ENCODE measurements at places on chromosomes 13 and 19.

DNA sequence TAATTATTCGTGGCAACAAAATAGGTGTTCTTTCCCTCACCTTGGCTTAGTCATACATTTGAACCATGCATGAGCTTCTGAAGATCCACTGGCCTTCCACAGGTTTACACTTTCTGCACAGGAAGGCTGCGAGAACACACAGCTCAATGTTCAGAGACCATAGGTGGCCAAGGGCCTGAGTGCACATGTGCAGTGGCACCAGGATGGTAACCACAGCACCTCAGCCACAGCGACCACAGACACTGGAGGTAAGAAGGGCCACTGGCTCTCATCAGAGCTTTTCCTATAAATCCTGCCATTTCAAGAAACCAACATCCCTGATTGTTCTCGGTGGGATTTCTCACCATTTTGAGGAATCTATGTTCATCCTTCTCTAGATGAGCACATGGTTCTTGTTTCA is 1.6 kb downstream of the DCLK1 start:
- DNase-seq, result no peak

DNA sequence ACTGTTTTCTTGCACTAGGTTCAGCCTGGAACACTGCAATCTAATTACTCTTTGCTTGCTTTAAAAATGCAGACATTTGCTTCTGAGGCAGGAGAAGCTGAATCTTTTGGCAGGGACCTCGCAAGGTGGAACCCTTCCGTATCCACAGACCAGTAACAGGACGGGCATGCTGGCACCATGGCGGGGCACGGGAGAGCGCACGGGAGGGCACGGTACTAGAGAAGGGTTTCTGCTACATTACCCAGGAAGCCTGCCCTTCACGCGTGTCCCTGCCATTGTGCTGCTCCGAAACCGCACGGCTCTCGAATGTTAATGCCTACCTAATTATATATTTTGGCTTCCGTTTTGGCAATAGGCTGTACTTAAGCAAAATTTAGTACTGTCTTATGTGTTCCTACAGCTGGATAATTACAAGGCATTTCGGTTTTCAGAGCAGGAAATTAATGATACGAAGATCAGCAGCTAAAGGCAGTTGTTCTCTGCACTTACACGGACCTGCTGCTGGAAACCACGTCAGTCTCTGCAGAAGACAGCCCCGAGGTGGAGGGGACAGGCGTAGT is 430.4 kb downstream of the IRS2 start:
- no peak for DNase-seq

GRCh38 chr13:50916701-50917184 is 7.2 kb downstream of the RNASEH2B start:
- DNase-seq, result no peak

DNA sequence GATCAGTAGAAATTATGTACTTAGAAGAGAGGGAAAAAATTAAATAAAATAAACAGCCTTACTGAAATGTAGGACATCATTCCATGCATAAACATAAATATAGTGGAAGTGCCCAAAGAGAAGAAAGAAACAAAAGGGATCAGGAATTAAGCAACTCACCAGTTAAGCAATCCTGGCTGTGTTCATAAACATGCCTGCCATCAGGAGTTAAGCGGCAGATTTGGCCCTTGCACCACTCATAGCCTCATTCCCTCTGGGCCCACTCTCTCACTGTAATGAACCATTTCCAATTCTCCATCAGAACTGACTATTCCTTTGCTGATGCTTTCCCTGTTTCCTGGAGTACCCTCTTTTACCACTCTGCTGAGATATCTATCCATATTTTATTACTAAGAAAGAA is 281.4 kb downstream of the LHFPL6 start:
- DNase-seq, result no peak

GRCh38 chr19:3766520-3766919 is 4.0 kb downstream of the MRPL54 start:
- no peak for DNase-seq

GRCh38 chr19:35206379-35206778 is 22.2 kb downstream of the FAM187B start:
- no peak for DNase-seq

DNA sequence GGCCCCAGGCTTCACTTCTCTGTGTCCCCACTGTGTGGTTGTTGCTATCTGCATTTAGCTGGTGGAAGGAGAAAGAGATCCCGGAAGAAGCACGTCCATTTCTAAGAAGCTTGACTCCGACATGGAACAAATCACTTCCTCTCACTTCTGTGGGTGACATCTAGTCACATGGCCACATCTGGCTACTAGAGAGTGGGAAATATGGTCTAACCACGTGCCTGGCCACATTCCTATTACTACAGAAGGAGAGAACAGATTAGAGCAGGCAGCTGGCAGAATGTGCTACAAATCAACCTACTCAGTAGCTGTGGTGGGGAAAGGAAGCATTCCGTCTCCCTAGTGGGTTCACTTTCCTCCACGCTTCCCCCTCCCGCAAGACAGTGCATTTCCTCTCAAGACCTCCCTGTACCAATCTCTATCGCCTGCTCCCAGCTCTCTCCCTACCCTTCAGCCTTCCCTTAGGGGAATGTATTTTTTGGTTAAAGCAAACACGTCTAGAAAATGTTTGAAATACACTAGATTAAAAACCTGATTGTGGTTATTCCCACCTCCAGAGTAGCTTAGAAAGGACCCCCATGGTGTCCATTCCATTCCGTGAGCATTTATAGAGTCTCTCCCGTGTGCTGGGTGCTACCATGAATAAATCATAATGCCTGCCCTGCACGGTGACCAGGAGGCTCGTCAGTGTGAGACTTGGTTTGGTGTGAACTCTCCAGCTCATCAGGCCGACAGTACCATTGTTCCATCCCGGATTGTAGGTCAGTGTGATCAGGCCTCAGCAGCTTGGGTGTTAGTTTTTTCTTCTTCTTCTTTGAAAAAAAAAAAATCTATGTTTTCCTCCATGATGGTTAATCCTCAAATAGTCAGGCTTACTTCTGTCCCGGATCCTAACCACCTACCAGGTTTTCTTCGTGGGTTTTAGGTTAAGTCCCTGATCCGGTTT is 8.0 kb upstream of the AMER2 start:
- peak; percentile 46 for DNase-seq

DNA sequence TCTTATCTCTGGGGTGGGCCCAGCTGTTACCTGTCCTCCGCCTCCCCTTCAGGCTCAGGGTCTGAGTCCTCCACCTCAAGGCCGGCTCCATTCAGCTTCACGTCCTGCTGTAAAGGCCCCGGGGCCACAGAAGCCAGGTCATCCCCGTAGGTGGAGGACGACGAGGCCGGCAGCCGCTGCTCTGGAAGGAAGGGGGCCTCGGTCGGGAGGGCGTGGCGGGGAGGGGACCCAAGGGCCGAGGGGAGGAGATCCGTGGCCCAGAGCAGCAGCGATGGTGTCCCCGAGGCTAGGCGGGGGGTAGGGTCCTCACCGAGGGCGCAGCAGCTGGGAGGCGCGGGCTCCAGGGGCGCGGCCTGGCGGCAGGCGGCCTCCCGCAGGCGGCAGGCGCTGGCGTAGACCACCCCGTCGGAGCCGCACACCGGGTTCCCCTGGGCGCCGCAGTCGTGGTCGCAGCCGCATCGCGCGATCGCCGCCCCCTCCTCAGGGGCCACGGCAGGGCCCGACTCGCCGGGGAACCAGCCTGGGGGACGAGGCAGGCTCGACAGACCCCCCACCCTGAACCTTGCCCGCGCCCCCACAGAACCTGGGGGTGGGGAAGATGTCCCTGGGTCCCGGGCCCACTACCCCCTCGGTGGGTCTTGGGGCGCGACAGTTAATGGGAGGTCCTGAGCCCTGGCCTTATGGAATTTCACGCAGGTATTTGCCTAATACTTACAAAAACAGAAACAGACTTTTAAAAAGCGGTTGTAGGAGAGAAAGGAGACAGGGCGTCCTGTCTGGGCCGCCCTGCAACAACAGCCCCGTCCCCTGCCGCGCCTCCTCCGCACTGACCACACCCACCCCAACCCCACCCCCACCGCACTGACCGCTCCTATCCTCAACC is 7.6 kb downstream of the F2RL3 start:
- DNase-seq, result no peak

GRCh38 chr19:46717034-46717715 is at the start of gene PRKD2:
Gene PRKD2, minus strand, starts transcription at chr19:46717114. Its CDS starts 744 bp downstream, at chr19:46716370.
- peak; percentile 66 for DNase-seq

DNA sequence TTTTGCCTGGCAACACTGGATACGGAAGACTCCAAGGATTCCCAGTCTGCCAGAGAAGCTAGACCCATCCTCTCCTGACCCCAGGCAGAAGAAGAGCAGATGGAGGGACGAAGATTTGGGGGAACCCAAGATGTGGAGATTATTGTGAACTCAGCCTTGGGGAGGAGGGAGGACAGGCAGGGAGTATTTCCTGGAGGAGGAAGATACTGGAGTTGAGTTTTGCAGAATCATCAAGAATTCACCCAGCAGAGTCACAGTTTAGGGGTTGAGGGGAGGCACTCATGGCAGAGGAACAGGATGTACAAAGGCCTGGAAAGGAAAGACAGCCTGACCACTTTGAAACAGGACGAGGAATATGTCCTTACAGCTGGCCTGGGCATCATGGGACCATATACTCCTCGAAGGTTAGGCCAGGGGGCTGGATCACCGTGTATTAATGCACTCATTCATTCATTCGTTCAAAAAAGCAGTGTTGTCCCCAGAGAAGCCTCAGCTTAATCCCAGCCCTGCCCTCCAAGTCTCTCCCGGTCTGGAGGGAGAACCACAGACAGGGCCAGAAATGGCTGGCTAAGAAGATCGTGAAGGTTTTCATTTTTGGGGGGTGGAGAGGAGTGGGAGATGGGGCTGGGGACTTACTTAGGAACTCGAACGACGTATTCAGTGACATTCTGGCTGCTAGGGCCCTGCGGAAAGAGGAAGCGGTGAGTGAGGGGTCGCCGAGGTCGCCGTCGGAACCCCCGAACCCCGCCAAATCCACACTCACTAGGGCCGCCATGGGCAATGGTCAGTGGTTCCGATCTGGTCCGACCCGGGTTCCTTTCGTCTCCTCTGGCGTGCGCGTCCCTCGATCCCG is 517 bp downstream of the GTF2F1 start:
- DNase-seq, result no peak

DNA sequence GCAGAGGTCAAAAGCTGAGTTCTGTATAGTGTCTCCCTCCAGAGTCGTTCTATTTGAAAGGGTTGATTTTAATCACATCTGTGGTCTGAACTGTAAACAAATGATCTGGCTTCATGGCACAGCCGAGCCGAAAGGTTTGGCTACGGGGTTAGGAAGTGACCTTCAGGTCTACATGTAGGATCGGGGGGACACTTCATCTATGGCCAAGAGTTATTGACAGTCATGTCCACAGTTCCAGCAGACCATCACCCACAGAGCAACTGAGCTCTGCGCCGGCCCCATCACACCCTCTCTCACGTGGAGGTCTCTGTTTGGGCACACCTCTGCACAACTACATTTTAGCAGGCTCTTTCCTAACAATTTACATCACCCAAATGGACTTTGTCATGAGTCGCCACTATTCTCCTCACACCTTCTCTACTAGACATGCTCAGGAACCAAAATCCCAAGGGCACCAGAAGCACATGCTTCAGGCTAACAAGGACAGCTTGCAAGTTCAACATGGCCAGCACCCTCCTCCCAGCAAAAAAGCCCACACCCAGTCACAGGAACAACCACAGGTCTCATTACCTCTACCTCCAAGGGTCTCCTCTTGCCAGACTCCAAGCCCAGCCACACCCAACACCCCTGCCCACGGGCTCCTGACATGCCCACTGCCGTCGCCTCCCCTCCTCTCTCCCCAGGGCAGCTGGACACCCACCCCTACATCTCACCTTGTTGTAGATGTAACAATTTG is 36.1 kb upstream of the EPHX3 start:
- DNase-seq, result no peak

DNA sequence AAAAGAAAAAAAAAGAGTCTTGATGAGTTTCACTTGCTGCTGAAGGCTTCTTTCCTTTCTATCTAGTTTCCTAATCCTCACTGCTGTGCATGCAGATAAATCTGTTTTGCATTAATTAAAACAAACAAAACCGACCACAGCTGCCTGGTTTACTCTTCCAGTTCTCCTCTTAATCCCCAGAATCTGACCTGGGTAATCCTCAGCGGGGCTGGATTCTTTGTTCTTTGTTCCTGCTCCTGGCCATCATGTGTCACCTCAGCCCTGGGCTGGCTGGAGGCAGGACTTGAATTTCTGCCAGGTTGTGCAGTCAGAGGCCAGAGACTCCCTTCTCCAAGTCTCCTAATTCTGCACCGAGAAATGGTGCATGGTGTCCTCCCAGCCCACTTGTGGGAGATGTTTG is 52.2 kb upstream of the CYP4F8 start:
- DNase-seq, result no peak

GRCh38 chr13:20831933-20832332 is 58.2 kb upstream of the EEF1AKMT1 start:
- DNase-seq, result no peak

DNA sequence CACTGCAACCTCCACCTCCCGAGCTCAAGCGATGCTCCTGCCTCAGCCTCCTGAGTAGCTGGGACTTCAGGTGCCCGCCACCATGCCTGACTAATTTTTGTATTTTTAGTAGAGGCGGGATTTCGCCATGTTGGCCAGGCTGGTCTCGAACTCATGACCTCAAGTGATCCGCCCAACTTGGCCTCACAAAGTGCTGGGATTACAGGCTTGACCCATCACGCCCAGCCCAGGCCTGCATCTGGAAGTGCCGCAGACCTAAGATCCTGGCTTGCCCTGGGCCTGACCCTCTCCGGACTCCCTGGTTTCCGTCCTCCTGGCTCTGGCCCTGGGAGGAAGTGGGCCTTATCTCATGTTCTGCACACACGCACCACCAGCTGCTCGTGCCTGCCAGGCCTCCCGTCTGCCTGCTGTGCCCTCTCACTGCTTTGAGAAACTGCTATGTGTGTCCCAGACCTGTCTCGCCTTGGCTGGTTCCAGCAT is 4.7 kb upstream of the PTGIR start:
- DNase-seq, result no peak

DNA sequence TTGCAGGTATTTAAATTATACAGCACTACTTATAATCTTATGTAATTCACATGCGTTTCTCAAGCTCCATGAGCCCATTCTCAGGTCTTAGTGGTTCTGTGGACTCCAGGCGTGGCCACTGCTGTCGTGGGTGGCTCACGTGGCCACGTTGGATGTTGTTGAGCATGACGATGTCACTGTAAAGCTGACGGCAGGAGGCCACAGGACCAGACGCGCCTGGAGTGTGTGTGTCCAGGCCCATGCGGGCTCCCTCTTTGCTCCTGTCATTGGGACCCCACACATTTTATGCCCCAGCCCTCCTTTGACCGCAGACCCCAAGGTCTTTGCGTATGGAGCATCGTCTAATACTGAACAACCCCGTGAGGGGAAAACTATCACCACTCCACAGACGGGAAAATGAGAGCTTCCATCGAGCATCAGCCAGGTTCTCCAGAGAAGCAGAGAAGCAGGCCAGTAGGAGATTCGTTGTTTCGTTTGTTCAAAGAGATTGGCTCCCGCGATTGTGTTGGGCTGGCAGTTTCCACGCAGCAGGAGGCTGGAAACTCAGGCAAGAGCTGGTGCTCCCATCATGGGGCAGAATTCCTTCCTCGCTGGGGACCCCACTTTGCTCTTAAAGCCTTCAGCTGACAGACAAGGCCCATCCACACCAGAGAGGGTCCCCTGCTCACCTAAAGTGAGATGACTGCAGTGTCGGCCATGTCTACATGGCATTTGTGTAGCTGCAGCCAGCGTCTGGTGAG is 129.3 kb upstream of the SPACA7 start:
- no peak for DNase-seq
